Activated T-helper 2 cell treated with anti-CD3 and anti-CD28 coated beads, Interferon-gamma antibody, Interleukin-2, Interleukin-4, amounts not matched to agents 10 μg/mL and 5 μg/mL and 100 μg/mL, durations not matched to agents 14 hours and 24 hours and 36 hours (primary cell): ENCODE measurements at places on chromosomes 1 and 21. TPM values are rescaled to one million over a fixed set of nuclear protein-coding genes. Genes with fewer than 3 reads are reported as not detected.

DNA sequence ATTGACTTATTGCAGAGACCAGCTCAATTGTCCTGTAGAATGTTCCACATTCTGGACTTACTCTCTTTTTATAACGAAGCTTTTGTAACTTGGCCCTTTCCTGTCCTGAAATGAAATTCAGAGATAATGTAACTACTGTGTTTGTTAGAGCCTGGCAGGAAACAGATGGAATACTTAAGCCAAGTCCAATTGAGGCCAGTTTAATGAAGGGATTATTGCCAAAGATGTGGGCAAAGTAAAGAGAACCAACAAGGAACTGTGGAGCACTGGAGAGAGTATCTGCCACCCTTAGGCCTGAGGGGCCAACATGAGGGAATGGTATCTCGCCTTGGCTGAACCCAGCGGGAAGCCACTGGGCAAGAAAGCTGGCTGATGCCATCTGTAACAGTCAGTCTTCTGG lies 32.9 kb downstream of the MFSD2A start:
- no peak overlapping the region for H3K27ac ChIP-seq
- no peak overlapping the region for H3K4me3 ChIP-seq
- no peaks in the 10 kb centered on the region for H3K36me3 ChIP-seq
- H3K4me1 ChIP-seq: no peaks in the 10 kb centered on the region
- DNase-seq: no peak

Gene CELA2A
- total RNA-seq: not detected in 2 replicates

GRCh38 chr1:224116131-224116530 lies 2.2 kb downstream of the FBXO28 start:
- H3K36me3 ChIP-seq: peaks cover 20% of the 10 kb centered on the region
- H3K4me1 ChIP-seq: peaks cover 30% of the 10 kb centered on the region
- peak overlapping the region; percentile 79 for H3K4me3 ChIP-seq
- H3K27me3 ChIP-seq: peaks cover 6% of the 10 kb centered on the region

DNA sequence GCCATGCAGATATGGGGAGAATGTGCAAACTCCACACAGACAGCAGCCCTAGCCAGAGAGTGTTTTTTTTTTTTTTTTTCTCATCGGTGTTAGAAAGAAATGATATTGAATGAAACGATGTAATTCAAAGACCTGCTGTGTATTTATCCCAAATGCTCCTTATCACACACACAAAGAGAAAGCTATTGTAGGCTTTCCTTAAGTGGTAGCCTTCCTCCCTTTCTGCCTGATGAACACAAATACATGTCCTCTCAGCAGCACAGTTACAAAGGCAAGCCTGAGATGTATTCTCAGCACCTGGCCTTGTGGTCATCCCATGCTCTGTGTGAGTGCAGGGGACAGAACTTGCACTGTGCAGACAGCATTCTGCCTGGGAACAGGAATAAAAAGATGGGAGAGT lies 93.8 kb downstream of the PLPPR5 start:
- no peaks in the 10 kb centered on the region for H3K27me3 ChIP-seq
- H3K27ac ChIP-seq: no peak overlapping the region
- no peak for DNase-seq
- H3K36me3 ChIP-seq: no peaks in the 10 kb centered on the region
- no peaks in the 10 kb centered on the region for H3K4me1 ChIP-seq
- no peak overlapping the region for H3K4me3 ChIP-seq

- peaks cover 2% of the 10 kb centered on the region for H3K27me3 ChIP-seq
- H3K36me3 ChIP-seq: no peaks in the 10 kb centered on the region
- DNase-seq: no peak
- no peak overlapping the region for H3K4me3 ChIP-seq
These were observed 10.3 kb downstream of the RNU1-2 start for GRCh38 chr1:16905868-16906702.

DNA sequence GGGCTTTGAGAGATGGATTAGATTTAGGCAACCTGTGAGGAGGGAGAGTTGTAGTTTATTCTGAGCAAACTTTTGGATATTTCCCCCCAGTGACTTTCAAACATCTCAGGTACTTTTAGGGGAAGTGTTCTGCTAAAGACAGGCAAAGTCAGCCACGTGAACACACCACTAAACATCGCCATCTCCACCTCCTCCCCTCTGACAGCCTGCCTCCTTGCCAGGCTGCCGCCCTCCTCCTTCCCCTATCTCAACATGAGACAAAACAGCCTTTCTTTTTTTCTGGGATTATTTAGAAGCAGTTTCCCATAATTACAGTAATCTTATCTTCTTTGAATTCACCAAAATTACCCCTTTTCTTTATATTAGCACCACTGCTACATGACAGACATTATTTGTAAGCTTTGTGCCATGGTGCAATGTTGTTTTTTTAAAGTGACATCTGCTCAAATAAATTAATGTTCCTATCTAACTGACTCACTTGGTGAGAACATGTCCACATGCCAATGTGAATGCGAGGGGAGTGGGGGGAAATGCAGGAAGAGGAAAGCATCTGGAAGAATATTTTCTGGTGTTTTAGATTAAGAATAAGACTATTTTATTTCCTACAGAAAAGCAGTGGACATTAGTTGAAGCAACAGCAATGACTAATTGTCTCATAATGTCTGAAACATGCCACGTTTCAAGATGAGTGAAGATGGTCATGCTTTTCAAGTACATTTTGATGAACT lies 147.8 kb upstream of the ATP1B1 start:
- no peak overlapping the region for H3K27ac ChIP-seq
- H3K36me3 ChIP-seq: no peaks in the 10 kb centered on the region
- H3K27me3 ChIP-seq: peaks cover 9% of the 10 kb centered on the region

- DNase-seq: no peak
- H3K27me3 ChIP-seq: peaks cover 79% of the 10 kb centered on the region
- H3K36me3 ChIP-seq: peaks cover 5% of the 10 kb centered on the region
- H3K4me3 ChIP-seq: peak overlapping the region; percentile 28
- peaks cover 48% of the 10 kb centered on the region for H3K4me1 ChIP-seq
- H3K27ac ChIP-seq: no peak overlapping the region
These were observed 59.9 kb downstream of the MAN1C1 start for GRCh38 chr1:25676488-25676887.

DNA sequence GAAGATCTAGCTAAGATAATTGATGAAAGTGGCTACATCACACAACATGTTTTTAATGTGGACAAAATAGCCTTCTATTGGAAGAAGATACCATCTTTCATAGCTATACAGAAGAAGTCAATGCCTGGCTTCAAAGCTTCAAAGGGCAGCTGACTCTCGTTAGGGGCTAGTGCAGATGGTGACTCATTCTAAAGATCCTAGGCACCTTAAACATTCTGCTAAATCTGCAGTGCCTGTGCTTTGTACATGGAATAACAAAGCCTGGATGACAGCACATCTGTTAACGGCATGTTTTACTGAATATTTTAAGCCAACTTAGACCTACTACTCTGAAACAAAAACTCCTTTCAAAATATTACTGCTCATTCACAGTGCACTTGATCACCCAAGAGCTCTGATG lies 65.6 kb upstream of the USP24 start:
- H3K27me3 ChIP-seq: peaks cover 13% of the 10 kb centered on the region
- H3K4me3 ChIP-seq: no peak overlapping the region
- H3K36me3 ChIP-seq: no peaks in the 10 kb centered on the region
- H3K4me1 ChIP-seq: peaks cover 19% of the 10 kb centered on the region
- DNase-seq: no peak

Gene LCK
- total RNA-seq: 221 and 232 TPM in 2 replicates

DNA sequence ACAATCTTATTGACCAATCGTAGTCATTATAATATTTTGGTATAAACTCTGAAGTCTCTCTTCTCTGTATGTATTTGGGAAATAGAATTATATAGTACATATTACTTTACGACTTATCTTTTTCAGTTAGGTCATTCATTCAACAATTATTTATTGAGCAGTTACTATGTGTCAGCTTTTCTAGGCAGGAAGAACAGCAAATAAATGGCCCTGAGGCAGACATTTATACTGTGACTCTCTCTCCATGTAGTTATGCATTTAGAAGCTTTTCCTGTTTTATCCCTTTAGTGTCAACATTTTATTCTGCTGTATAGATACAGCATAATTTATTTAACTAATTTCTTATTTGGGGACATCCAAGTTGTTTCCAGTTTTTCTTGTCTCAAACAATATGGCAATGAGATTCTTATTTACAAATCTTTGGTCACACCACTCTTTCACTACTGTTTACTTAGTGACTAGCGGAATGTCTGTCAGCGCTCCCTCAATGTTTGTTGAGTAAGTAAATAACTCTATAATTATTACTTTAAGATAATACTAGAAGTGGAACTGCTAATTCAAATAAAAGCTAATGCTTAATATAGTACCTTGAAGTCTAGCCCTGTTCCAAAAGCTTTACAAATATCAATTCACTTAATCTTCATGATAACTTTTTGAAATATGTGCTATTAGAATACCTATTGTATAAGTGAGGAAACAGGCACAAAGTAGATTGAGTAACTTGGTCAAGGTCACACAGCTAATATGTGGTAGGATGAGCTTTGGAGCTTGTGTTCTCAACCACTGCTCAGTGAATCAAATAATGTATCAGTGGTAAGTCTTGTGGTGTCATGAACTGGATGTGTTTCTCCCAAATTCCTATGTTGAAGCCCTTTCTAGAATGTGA lies 465.6 kb downstream of the SIPA1L2 start:
- no peaks in the 10 kb centered on the region for H3K36me3 ChIP-seq
- no peaks in the 10 kb centered on the region for H3K4me1 ChIP-seq
- no peaks in the 10 kb centered on the region for H3K27me3 ChIP-seq

DNA sequence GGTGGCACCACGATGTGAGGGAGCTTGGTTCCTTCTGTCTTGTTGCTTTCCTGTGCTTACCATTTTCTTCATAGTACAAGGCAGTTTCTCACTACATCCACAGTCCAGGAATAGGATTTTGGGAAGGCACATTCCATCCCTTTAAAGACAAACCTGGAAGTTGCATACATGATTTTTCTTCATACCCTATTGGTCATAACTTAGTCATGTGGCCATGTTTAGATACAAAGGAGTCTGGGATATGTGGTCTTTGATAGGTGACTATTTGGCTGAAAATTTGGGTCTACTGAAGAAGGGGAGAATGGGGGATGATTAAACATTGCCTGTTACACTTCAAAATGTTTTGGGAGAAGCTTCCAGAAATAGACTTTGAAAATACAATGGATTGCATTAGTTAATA lies 7.0 kb downstream of the DYRK1A start:
- H3K4me1 ChIP-seq: peaks cover 75% of the 10 kb centered on the region
- no peak for DNase-seq
- H3K36me3 ChIP-seq: peaks cover 24% of the 10 kb centered on the region
- H3K4me3 ChIP-seq: peak overlapping the region; percentile 4

GRCh38 chr1:3162322-3162882 lies 93.4 kb downstream of the PRDM16 start:
- DNase-seq: no peak
- H3K27ac ChIP-seq: no peak overlapping the region
- H3K36me3 ChIP-seq: no peaks in the 10 kb centered on the region

DNA sequence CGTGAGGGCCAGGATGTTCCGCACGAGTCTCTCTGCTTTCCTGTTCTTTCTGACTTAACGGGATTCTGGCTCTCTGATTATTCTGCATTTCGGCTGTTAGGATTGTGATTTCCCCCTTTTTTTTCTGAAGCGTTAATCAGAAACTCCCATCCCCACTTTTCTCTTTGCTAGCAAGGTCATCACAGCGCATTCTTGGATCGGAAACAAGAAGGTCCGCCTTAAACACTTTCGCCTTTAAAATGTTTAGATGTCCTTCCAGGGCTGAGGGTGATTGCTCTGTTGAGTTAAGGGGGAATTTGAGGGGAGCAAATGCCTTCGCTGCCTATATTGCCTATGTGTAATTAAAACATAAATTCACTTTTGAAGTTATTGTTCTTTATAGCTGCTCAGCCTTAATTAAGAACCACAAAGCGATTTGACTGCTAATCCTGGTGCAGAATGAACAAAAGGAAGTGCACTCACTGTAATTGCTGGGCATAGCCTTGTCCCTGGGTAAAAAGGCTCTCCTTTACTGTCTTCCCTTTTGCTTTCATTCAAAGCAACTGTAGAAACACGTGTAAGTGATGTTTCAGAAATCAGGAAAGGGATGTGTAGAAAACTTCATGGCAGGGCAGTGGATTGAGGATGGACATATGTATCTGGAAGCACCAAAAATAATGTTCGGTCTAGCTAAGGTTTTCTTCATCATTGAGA lies 1.2 kb downstream of the LAMC1 start:
- H3K27ac ChIP-seq: no peak overlapping the region
- peaks cover 80% of the 10 kb centered on the region for H3K27me3 ChIP-seq
- H3K4me1 ChIP-seq: peaks cover 11% of the 10 kb centered on the region
- DNase-seq: no peak
- H3K36me3 ChIP-seq: peaks cover 3% of the 10 kb centered on the region
- peak overlapping the region; percentile 79 for H3K4me3 ChIP-seq

GRCh38 chr21:44603911-44604310 lies 3.5 kb downstream of the KRTAP10-7 start:
- H3K27me3 ChIP-seq: peaks cover 12% of the 10 kb centered on the region
- no peak overlapping the region for H3K4me3 ChIP-seq
- DNase-seq: no peak
- H3K27ac ChIP-seq: no peak overlapping the region
- H3K4me1 ChIP-seq: no peaks in the 10 kb centered on the region

Gene HSF2BP
- 0.97 and 1.1 TPM in 2 replicates for total RNA-seq

Gene CRNN
- total RNA-seq: not detected in 2 replicates

Gene SERTAD4
- not detected in 2 replicates for total RNA-seq

GRCh38 chr1:206788487-206789050 lies 16.3 kb upstream of the IL10 start:
- peaks cover 3% of the 10 kb centered on the region for H3K36me3 ChIP-seq
- DNase-seq: no peak
- no peak overlapping the region for H3K27ac ChIP-seq

Gene CTSE
- not detected in 2 replicates for total RNA-seq

Gene OR2M2
- not detected in 2 replicates for total RNA-seq

Gene OR10J1
- not detected in 2 replicates for total RNA-seq

- no peaks in the 10 kb centered on the region for H3K36me3 ChIP-seq
- no peak overlapping the region for H3K4me3 ChIP-seq
- H3K4me1 ChIP-seq: no peaks in the 10 kb centered on the region
- H3K27me3 ChIP-seq: peaks cover 10% of the 10 kb centered on the region
- DNase-seq: no peak
- no peak overlapping the region for H3K27ac ChIP-seq
These were observed 14.4 kb downstream of the CCDC190 start for GRCh38 chr1:162846256-162847212.

DNA sequence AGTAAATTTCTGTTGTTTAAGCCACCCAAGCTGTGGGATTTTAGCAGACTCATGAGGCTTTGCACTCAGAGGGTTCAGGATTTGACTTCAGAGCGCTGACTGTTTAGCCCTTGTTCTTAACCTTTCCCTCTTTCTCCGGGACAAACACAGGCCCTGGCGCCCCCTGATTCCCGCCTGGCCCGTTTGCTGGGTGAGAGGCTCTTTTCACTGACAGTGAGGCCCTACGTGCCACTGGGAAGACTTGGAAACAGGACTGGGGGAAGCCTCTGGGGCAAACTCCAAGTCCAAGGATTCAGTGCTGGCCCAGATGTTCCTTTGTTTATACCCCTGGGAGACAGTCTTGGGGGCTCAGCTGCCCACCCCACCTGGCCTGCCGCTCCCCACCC lies 11.7 kb upstream of the TRIM63 start:
- H3K27me3 ChIP-seq: peaks cover 41% of the 10 kb centered on the region
- no peaks in the 10 kb centered on the region for H3K36me3 ChIP-seq
- no peak overlapping the region for H3K27ac ChIP-seq

Gene AADACL4
- total RNA-seq: not detected in 2 replicates

- H3K27me3 ChIP-seq: no peaks in the 10 kb centered on the region
- peaks cover 88% of the 10 kb centered on the region for H3K36me3 ChIP-seq
- H3K4me1 ChIP-seq: peaks cover 73% of the 10 kb centered on the region
- peak overlapping the region; percentile 27 for H3K4me3 ChIP-seq
These were observed 44.4 kb upstream of the LRRC8C start for GRCh38 chr1:89588480-89588879.

GRCh38 chr1:16625497-16626408 lies 12.4 kb upstream of the NBPF1 start:
- H3K4me3 ChIP-seq: no peak overlapping the region
- DNase-seq: no peak
- no peak overlapping the region for H3K27ac ChIP-seq
- no peaks in the 10 kb centered on the region for H3K4me1 ChIP-seq
- peaks cover 43% of the 10 kb centered on the region for H3K36me3 ChIP-seq
